Hepatocyte (in vitro differentiated cells): ENCODE measurements at places on chromosomes 1 and 21.

DNA sequence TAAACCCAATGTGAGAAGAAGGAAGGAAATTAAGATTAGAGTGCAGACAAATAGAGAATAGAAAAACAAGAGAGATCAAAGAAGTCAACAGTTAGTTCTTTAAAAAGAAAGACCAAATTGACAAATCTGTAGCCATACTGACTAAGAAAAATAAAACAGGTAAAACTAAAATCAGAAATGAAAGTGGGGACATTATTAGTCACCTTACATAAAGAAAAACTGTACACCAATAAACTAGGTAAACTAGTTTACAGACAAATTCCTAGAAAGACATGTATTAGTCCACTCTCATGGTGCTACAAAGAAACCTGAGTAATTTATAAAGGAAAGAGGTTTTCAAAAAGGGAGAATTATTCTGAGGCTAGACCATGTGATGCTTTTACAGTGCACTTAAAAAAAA lies 22.3 kb downstream of the BLZF1 start:
- DNase-seq: no peak

GRCh38 chr1:25243907-25244306 lies 3.3 kb downstream of the RSRP1 start:
- DNase-seq: no peak

- DNase-seq: no peak
These were observed 67.8 kb downstream of the ITPKB start for GRCh38 chr1:226671277-226671676.

DNA sequence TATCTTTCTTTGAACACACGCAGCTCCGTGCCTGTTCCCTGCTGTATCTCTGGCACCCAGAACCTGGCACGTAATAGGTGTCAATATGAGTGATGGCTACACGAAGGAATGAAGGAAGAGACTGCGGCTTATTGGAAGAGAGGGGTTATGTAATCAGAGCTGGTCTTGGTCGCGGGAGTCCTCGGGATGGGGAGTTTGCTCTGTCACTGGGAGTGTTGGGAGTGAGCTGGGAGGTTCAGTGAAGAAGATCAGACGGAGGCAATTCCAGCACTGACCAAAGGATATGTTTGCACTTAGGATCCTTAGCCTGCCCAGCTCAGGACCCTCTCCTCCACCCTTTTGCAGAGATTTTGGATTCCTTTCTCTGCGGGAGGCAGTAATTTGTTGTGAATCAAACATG lies 709.1 kb downstream of the PTPRU start:
- no peak for DNase-seq

DNA sequence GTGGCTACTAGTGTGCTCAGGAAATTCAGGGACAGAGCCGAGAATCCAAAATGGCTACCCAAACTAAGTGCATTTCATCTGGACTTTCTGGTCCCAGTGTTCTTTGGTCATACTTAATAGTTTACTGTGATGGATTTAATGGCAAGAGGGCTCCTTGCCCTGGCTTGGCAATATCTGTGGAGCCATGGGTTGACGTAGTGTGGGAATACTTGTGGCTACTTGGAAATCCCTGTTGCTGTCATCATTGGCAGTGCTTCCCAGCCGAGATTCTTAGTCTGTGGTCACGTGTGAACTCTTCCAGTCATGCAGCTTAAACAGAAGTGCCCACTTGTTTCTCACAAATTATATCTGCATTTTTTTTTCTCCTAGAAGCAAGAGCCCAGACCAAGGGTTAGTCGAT lies 198.9 kb downstream of the HS2ST1 start:
- DNase-seq: no peak
